ENCODE measurements at places on chromosomes 1 and 21.

GRCh38 chr1:158951956-158952355 is 20.6 kb downstream of the PYHIN1 start:
- DNase-seq: no peak

GRCh38 chr1:1436630-1437032 is 1.1 kb downstream of the VWA1 start:
- DNase-seq: no peak

GRCh38 chr21:38982096-38982495 is 176.4 kb downstream of the ETS2 start:
- DNase-seq: no peak

DNA sequence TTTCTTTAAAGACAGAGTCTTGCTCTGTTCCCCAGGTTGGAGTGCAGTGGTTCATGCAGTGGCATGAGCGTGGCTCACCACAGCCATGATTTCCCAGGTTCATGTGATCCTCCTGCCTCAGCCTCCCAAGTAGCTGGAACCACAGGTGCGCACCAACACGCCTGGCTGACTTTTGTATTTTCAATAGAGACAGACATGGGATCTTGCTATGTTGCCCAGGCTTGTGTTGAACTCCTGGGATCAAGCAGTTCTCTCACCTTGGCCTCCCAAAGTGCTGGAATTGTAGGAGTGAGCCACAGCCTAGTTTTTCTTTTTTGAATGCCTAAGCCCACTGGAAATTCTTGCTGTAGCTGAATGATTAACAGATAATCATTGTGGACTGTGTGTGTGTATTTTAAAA is 113.5 kb downstream of the RPS6KC1 start:
- no peak for DNase-seq

DNA sequence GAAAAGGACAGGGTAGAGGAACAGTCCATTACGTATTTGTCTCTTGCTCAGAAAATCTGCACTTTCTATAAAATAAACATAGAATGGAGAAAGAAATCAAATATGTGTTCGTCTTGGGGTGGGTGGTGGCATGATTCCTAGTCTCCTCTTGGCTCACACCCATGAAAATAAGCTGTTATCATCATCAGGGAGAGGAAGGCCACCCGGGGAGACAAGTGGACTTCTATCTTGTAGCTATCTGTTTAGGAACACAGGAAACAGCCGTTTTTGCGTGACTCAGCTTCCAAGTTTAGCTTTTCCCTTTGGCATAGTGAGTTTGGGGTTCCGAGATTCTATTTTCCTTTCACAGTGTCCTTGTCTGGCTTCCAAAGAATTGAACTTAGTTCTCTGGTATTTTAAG is 622.3 kb downstream of the PTPRU start:
- DNase-seq: no peak

DNA sequence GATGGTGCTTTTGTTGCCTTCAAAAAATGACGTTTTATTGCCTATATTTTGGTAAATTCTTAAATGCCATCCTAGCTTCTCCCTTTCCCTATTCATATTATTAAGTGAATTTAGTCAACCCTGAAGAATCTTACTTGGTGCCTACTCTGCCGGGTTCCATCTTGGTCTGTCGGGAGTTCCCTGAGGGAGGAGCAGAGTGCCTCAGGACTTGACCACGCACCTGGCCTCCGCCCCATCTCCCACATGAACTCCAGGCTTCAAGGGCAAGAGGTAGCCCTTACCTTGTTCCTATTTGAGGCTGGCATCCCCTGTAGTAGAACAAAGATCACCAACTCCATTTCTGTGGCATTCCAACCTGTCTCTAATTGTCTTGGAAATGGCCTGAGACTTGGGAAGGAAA is 21.5 kb downstream of the VANGL2 start:
- no peak for DNase-seq

DNA sequence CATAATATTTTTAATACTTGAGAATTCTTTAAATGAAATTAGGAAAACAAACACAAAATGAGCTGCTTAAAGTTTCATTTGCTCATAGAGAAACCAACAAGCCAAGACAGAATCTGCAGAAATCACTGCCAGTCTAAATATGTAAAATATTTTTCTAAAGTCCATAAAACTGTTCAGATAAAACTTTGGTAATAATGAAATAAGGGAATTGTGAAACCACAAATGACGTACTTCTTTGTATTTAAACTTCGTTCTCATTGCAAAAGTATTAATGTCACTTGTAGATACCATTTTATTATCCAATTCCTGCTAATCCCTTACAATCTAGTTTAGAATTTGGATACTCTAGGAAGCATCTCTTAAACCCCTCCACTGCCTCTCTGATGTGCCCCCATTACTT is 234.5 kb upstream of the NEGR1 start:
- DNase-seq: no peak

- no peak for DNase-seq
These were observed 199.8 kb downstream of the USH2A start for GRCh38 chr1:216223486-216223885.

DNA sequence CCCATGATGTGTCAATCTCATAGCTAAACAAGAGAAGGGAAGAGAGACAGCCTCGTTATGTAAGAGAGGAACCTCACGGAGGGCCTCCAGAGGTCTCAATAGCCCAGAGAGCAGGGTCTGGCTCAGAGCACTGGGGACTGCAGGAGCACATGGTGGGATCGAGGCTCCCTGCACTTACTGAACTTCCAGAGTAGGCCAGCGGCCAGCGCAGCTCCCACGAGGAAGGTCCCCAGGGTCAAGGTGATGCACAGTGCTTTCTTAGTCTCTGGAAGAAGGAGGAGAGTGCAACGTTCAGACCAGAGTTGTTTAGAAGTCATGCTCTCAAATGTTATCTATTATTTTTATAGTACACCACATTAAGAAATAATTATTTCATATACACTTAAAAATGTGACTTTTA is 18.6 kb downstream of the TMPRSS2 start:
- no peak for DNase-seq

DNA sequence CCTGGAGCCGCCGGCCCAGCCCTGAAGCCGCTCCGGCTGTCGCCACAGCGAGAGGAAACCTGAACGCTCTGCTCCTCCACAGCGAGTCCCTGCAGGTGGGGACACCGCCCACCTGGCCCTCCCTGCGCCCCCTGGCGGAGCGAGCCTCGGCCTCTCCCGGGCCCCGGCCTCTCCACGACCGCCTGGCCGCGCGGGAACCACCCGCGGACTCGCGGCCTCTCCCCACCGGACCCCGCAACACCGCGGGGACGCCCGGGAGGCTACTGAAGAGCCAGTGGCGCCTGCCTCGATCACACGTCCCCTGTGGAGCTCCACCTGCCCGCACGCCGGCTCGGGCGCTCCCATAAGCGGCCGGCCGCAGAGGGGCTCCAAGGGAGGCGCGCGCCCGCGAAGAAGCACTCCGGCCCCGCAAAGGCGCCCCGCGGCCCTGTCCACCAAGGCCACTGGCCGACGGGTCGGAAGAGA is 109.6 kb downstream of the KCNN3 start:
- peak; percentile 80 for DNase-seq

- no peak for DNase-seq
These were observed 40.4 kb downstream of the KRTAP10-1 start for GRCh38 chr21:44499631-44500030.

DNA sequence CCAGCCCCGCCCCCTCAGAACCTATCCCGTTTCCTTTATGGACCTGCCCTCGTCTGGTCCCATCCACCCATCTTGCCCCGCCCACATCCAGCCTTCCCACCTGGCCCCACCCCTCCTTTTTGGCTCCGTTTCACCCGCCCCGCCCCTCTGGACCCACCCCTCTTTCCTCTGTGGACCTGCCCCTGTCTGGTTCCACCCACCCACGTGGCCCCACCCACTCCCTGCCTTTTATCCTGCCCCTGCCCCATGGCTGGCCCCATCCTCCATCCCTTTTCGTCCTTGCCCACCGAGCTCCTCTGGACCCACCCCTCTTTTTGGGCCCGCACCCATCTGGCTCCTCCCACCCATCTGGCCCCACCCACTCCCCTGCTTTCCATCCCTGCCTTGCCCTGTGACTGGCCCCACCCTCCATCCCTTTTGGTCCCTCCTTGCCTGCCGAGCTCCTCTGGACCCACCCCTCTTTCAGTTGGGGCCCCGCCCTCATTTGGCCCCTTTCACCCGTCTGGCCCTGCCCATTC is 177.3 kb downstream of the CAMTA1 start:
- no peak for DNase-seq

GRCh38 chr1:199089393-199090122 is 450.7 kb downstream of the PTPRC start:
- DNase-seq: peak; percentile 27

- no peak for DNase-seq
These were observed 246.9 kb downstream of the GRIK3 start for GRCh38 chr1:36787312-36787913.

- DNase-seq: no peak
These were observed 10.1 kb upstream of the MAP1LC3C start for GRCh38 chr1:242008826-242009495.

- no peak for DNase-seq
These were observed 74.6 kb downstream of the ADARB1 start for GRCh38 chr21:45149021-45149420.

DNA sequence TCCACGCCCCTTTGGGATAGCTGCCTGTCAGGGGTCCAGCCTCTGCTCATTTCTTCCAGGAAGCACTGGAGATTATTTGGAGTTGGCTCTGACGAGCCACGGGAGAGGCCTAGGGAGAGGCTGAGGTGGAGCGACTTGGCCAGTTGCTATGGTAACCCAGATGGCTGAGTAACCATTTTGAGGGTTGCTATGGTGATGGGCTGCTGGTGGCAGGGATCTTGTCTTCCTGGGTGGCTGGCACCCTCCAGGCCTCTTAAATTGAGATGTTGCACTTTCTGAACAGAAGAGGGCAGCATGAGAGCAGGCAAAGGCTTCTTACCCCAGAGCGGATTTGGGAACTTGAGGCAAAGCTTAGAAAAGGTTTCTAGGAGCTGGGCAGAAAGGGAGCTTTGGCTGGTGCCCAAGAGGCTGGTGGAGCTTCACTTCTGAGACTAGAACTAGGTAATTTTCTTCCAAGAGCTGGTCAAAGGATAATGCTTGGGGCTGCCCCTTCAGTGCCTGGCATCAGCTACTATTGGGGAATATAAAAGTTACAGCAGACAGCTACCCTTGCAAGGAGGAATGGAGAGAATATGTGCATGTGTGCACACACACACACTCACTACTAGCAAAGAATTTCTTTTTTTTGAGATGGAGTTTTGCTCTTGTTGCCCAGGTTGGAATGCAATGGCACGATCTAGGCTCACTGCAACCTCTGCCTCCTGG is 72.5 kb downstream of the NDUFS5 start:
- peak; percentile 33 for DNase-seq

GRCh38 chr1:159965263-159965662 is 11.2 kb upstream of the SLAMF9 start:
- no peak for DNase-seq

DNA sequence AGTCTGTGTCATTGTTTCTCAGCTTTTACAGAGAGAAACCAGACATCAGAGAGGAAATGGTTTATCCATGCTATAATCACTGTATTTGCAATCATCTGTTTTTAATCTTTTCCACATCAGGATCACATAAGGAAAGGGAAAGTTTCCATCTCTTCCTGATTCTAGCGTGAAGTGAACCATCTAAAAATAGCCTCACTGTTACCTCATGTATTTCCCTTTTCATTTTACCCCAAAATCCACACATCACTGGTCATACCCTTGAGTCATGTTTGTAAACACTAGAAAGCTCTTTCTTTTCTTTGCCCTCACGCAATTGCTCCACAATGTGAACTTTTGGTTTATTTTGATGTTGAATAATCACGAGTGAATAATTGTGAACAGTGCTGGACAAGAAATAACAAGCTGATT is 146.0 kb downstream of the PLA2G4A start:
- no peak for DNase-seq

DNA sequence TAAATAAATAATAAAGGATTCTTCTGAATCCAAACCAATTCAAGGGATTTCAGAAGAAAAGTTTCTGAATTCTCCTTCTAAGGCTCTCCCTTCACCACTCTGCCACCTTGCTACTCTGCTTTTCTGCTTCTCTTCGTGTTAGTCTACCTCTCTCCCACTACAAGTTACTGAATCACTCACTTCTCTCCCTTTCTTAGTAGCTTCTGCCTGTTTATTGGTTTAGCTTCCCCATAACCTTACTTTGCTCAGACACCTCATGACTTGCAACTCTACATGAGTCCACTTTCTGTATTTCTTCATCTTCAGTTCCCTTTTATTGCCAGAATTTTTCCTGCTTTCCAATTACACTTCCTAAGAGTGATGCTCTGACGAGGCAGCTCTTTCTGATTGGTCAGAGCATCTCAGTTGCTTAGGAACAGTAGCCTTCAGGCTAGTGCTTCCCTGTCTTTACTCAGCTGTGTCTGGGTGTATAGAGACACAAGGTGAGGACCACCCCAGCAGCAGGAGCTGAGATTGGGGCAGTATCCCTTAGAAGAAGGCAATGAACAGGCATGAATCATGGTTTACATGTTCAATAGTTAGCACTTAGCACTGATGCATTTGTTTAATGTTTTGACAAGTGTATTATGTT is 144.6 kb downstream of the SLC30A10 start:
- DNase-seq: no peak

DNA sequence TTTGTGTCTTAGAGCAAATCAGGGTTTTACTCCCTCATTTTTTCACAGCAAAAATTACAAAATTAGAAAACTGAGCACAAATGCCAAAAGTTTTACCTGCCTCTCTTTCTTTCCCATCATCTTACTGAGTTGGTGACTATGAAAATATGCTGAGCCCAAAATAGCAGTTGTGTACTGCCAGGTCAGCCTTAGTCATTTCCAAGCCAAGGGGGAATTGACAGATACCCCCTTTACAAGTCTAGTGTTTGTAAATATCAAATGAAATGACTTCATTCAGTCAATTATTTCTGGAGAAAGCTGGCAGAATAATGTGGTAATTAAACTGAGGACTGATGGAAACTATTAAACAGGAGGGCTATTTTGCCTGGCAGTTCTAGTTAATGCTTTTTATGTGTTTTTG is 11.4 kb upstream of the GORAB start:
- no peak for DNase-seq

- no peak for DNase-seq
These were observed 54.7 kb downstream of the SLC37A1 start for GRCh38 chr21:42568376-42568775.

DNA sequence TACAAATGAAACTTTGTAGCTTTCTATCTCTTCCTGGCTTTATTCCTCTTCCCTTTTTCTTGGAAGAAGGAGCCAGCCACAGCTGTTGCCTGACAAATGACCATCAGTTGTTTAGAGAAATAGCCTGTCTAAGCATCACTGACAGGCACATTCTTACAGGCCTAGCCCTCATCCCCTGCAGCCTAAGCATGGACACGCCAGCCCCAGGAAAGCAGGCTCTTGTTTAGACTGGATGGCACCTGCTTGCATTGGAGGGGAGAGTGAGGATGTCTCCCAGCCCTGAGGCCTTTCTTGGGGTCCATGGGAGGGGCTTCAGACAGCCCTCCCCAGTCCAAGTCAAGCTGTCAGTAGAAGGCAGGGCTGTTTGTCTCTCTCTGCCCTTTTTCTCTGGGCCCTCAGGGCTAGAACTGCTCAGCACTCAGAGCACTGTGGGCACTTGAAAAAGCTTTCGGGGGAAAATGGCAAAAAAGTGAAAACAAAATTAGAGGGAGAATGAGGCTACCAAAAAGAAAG is 282.5 kb upstream of the PLXNA2 start:
- DNase-seq: no peak

- no peak for DNase-seq
These were observed 1.0 kb downstream of the F11R start for GRCh38 chr1:161019751-161020495.

GRCh38 chr1:27572679-27573426 is 31.1 kb downstream of the AHDC1 start:
- no peak for DNase-seq
